ENCODE measurements at places on chromosomes 7 and 10.
A peak's percentile ranks its signal among the peaks of the same experiment; 100 is the strongest.

GRCh38 chr7:36264123-36264801 is 111.2 kb downstream of the EEPD1 start:
- peak; percentile 61 for DNase-seq

DNA sequence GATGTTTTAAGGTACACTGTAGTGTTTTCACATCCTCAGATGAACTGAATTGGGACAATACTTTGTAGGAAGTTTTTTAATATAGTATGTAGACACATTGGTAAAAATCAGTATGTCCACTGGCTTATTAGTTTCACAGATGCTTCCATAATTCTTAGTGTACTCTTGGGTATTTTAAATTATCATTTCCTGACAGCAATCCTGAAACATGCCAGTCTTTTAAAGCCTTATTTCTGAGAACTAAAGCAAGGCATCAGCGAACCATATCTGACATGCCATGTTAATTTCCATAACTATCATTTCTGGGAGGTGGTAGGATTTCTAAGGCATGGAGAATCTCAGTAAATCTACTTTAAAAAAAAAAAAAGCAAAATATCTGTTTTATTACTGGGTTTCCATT is 266.4 kb downstream of the ADK start:
- DNase-seq, result no peak

- no peak for DNase-seq
Observed at GRCh38 chr10:131431533-131431932, 120.0 kb upstream of the TCERG1L start.

- DNase-seq, result peak; percentile 56
Observed at GRCh38 chr10:94066411-94066810, 72.7 kb downstream of the PLCE1 start.

DNA sequence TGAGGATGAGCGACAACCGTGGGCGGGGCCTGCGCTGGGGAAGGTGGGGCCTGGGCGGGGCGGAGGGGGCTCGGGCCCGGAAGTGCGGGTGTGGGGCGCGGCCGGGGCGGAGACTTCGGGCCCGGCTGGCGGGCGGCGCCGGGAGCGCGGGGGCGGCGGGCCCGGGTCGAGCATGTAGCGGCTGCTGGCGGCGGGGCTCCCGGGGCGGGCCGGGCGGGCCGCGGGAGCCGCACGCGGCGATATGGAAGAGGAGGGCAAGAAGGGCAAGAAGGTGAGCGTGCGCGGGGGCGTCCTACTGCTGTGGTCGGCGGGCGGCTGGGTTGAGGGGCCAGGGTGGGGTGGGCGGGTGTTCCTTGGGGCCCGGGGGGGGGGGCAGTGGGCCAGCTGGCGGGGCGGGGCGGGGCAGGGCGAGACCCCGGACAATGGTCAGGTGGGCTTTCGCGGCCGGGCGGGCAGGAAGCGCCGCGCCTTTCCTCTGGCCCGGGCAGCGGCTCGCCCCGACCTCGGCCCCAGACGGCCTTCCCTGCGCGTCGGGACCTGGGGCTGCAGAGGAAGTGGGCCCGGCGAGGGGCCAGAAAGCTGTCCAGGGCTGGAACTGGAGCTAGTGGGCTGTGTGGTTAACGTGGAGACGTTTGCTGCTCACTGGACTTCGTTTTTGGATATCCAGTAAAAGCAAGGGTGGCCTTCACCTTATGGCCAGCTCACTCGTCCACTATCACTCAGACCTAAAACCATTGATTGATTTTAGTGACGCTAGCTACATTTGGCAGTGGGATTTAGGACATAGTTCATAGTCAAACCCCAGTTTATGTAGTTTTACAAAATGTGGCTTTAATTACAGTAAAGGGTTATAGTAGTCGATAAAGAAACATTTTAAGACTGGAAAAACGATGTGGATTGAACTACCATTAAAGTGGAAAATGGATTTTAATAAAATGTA is at the start of gene CCM2:
Gene CCM2, plus strand, starts transcription at position 109 of the 940 bp plus-strand sequence. Its CDS starts 133 bp downstream, at position 242.
- peak; percentile 50 for DNase-seq

DNA sequence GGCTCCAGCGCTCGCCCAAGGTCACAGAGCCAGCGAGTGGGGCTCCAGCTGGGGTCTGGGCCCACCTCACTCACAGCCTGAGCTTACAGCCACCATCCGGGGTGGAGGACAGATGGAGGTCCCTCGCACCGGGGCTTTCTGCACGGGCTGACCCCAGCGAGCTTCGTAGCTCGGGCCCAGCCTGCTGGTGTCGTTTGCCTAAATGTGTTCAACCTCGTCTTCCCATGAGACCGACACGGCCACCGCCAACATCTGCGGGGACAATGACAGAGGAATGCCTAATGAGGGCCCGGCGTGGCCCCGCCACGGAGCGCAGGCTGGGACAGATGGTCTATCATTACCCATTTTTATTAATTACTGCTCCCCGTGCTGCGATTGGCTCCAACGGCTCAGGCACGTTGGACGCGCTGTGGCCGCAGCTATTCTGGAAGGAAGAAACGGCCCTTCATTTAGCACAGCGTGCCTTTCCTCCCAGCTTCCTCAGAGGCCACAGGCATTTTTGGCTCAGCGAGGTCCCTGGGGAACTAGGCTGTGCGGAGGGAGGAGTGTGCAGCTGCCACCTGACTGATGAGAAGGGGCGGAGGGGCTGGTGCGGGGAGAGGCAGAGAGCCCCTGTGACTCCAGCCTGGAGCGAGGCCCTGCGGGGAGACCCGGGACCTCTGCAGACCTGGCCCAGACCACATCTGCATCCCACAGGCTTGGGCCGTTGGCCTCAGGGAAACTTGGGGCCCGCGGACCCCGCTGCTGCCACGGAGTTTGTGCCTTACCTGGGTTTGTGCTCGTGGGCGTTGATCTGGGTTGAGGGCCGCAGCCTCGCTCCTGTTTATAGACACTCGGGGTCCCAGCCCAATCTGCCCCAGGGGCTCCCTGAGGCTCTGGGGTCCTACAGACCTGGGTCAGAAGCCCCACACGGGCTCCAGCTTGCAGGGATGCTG is 22.9 kb upstream of the ELFN1 start:
- no peak for DNase-seq

GRCh38 chr10:103949728-103950127 is 17.2 kb upstream of the SLK start:
- DNase-seq, result no peak

- DNase-seq, result no peak
Observed at GRCh38 chr10:46293228-46293627, 6.4 kb downstream of the ANTXRL start.

DNA sequence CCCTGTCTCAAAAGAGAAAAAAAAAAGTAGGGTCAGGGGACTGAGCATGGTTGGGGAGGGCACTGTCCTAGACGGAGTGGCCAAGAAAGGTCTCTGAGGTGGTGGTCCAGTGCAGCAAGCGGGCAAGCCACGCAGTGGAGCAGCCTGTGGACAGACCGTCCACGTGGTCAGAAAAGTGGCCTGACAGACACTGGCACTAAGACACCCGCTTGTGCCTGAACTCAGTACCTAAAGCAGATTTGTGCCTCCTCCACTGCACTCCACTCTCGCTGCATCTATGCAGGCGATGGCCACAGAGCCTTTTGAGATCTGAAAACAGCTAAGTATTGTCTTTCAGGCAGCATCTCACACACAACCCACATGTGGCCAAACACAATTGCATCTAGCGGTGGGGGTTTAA is 8.8 kb downstream of the ASB10 start:
- no peak for DNase-seq

GRCh38 chr7:28478656-28479055 is 66.3 kb downstream of the CREB5 start:
- no peak for DNase-seq

- no peak for DNase-seq
Observed at GRCh38 chr10:77448226-77448625, 189.4 kb downstream of the KCNMA1 start.

GRCh38 chr7:155808549-155809331 is 3.5 kb downstream of the SHH start:
- DNase-seq, result no peak

DNA sequence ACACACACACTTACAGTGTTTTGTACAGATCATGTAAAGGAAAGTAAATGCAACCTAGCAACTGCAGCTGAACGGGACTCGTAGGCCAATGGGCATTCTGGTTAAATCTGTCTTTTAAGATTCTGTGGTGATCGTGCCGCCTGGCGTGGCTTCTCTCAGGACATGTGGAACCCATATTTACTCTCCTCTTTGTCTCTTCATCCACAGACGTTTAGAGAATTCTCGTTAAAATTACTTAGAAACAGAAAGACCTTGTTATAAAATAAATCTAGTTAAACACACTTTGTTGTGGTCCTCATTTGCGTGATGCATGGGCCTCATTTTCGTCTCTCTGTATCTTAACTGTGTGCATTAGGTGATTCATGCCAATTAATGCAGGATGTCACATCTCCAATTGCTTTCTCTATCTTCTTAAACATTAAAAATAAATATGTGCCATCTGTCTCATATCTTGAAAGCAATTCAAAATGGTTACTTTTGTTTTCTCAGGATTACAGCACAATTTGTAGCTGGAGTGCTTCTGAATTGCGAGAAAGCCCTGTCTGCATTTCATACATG is 11.5 kb downstream of the KLF6 start:
- no peak for DNase-seq

DNA sequence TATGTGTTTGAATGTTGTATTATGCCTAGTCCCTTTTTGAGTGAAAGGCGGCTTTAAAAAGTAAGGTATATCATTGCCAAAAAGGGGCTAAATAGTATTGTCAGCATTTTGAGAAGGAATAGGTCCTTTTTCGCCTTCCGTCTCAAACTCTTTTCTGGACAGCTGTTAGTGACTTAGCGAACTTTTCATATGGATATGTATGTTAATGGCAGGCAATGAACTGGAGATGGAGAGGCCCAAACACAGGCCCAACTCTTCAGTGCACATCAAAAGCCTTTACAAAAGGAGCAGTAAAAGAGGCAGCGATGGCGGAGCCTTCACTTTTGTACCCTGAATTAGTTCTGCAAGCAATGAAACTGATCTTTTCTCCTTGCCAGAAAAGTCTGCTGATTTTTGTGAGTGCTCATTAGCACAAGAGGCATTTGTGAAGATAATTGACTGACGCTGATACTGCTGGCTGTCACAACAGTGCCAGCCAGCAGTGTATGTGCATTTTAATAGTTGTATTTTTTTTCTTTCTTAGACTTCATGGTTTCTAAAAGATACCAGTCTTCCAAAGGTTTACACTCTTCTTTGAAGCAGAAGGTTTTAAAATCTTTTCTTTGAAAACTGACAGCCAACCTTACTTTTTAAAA is 243.7 kb upstream of the SP8 start:
- no peak for DNase-seq

GRCh38 chr7:100793806-100794660 is 33.3 kb downstream of the EPHB4 start:
- DNase-seq, result no peak

DNA sequence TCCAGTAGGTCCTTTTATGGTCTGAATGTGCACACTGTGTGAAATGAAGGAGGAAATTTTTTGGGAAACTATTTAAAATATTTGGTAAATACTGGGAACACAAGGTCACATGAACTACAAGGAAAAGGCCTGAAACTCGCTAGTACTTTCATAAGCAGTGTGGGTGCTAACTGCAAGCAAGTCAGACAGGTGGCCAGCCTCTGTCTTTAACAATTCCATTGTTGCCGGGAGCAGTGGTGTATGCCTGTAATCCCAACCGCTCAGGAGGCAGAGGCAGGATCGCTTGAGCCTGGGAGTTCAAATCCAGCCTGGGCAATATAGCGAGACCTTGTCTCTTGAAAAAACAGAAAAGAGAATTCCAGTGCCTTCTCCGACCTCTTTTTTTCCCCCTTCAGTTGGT is 37.5 kb downstream of the SMURF1 start:
- DNase-seq, result no peak

DNA sequence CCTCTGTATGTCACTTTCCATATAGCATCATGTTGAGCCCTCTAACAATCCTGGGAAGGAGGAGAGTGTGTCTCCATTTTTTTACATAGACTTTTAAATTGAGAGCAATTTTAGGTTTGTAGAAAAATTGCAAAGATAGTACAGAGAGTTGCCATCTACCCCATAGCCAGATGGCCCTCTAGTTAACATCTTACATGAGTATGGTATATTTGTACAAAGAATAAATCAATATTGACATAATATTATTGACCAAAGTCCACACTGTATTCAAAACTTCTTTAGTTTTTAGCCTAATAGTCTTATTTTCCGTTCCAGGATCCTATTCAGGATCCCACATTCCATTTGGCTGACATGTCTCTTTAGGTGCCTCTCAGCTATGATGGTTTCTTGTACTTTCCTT is 274.6 kb upstream of the PLPP4 start:
- DNase-seq, result no peak

- no peak for DNase-seq
Observed at GRCh38 chr7:129792721-129793120, 160.0 kb downstream of the UBE2H start.

DNA sequence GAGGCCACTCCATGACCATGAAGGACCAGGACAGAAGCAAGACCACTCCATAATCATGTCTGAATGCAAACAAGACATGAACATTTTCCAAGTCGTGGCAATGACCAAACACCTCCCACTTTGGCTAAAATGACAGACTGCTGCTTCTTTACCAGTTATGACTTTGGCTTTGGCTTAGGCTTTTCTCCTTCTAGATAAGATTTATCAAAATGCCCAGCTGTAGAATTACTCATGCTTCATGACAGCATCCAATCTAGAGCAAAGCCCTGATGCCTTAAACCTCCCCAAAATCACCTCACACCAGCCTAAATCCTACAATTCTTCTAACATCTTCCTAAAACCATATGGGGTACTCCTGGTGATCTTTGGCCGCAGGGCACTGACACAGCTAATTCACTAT is 102.1 kb downstream of the VPS41 start:
- no peak for DNase-seq

GRCh38 chr7:99255463-99255862 is 17.2 kb upstream of the MYH16 start:
- DNase-seq, result no peak

GRCh38 chr7:2950578-2950977 is 93.1 kb downstream of the CARD11 start:
- DNase-seq, result peak; percentile 36

GRCh38 chr7:116772926-116773749 is 89.2 kb upstream of the CAPZA2 start:
- DNase-seq, result no peak

DNA sequence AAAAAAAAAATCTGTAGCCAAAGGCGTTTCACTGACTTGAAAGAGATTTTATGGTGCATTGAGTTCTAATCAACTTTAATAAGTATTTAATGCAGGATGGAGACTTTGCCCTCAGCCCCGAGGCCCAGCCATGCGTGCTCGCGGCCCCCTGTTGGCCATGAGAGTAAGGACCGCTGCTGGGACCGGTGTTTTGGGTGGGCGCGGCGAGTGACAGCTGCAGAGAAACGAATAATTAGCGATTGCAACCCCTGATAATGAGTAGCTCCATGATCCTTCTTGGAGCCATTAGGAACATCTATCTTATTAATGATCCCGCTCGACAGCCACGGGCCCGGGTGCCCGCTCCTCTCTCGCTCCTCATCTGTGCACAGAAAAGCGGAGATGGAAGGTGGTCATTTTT is 347.4 kb downstream of the RPS24 start:
- DNase-seq, result no peak

GRCh38 chr10:109851616-109852474 is 71.5 kb downstream of the XPNPEP1 start:
- DNase-seq, result no peak

- no peak for DNase-seq
Observed at GRCh38 chr7:36838616-36839225, 114.4 kb upstream of the AOAH start.

Data from Kasumi-1 (cell line).